ENCODE measurements at places on chromosomes 12 and 14. TPM values are rescaled to one million over a fixed set of nuclear protein-coding genes. Genes with fewer than 3 reads are reported as not detected.

The GLT8D2 gene
- total RNA-seq, result 9.9 TPM

The FKBP11 gene
- total RNA-seq, result 9.1 TPM

The CCDC38 gene
- total RNA-seq, result not detected

The TMEM121 gene
- total RNA-seq, result 3.4 TPM

The ADAMTS20 gene
- not detected for total RNA-seq

The ANKS1B gene
- 2.4 TPM for total RNA-seq

The CCND2 gene
- 165 TPM for total RNA-seq

The ARHGAP9 gene
- 3.4 TPM for total RNA-seq

The RTN1 gene
- 2.7 TPM for total RNA-seq

The FGF23 gene
- total RNA-seq, result 0.08 TPM

The EIF2S1 gene
- 64.4 TPM for total RNA-seq

The RHEBL1 gene
- not detected for total RNA-seq

The ITFG2 gene
- total RNA-seq, result 13.7 TPM

The KCNK10 gene
- not detected for total RNA-seq

The SOAT2 gene
- not detected for total RNA-seq

The KRR1 gene
- total RNA-seq, result 23.8 TPM

The UNC79 gene
- total RNA-seq, result 0.19 TPM

The NPFF gene
- total RNA-seq, result not detected

The TTC6 gene
- total RNA-seq, result not detected

The NKX2-1 gene
- total RNA-seq, result not detected

The IL31 gene
- total RNA-seq, result not detected

The CTSG gene
- not detected for total RNA-seq

The IL22 gene
- not detected for total RNA-seq

The TOX4 gene
- 40.3 TPM for total RNA-seq

The ST8SIA1 gene
- 3.3 TPM for total RNA-seq

The KCNC2 gene
- total RNA-seq, result not detected

The ACSM4 gene
- not detected for total RNA-seq

The KLRB1 gene
- 0.75 TPM for total RNA-seq

Data from right atrium auricular region (tissue), 2 donors.